Activated CD4-positive, alpha-beta T cell treated with anti-CD3 and anti-CD28 coated beads, Interleukin-2, amount 50 U/mL, for 4 hours (primary cell): ENCODE measurements at places on chromosomes 3 and 15.

DNA sequence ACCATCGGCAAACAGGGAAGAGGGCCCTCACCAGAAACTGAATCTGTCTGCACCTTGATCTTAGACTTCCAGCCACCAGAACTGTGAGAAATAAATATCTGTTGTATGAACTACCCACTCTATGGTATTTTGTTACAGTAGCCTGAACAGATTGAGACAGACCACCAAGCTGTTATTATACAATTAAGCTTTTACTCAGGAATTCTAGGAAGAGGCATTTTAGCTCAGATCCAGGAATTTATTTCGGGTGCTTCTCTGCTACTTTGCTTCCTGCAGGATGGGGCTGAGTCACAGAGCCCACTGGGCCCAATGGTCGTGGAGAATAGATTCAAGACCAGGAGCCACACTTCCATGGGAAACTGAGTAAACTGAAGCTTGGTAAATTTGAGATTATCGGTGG is 145.5 kb upstream of the PFN2 start:
- no peak for DNase-seq

DNA sequence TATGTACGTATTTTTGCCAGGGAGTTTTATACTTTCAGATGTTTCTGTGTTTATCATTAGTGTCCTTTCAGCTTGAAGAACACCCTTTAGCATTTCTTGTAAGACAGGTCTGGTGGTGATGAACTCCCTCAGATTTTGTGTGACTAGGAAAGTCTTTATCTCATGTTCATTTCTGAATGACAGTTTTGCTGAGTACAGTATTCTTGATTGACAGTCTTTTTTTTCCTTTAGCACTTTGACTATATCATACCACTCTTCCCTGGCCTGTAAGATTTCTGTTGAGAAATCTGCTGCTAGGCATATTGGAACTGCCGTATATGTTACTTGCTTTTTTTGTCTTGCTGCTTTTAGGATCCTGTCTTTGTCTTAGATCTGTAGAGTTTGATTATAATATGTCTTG is 5.8 kb downstream of the LNP1 start:
- no peak for DNase-seq

GRCh38 chr3:37986479-37987314 is 3.9 kb upstream of the VILL start:
- no peak for DNase-seq

DNA sequence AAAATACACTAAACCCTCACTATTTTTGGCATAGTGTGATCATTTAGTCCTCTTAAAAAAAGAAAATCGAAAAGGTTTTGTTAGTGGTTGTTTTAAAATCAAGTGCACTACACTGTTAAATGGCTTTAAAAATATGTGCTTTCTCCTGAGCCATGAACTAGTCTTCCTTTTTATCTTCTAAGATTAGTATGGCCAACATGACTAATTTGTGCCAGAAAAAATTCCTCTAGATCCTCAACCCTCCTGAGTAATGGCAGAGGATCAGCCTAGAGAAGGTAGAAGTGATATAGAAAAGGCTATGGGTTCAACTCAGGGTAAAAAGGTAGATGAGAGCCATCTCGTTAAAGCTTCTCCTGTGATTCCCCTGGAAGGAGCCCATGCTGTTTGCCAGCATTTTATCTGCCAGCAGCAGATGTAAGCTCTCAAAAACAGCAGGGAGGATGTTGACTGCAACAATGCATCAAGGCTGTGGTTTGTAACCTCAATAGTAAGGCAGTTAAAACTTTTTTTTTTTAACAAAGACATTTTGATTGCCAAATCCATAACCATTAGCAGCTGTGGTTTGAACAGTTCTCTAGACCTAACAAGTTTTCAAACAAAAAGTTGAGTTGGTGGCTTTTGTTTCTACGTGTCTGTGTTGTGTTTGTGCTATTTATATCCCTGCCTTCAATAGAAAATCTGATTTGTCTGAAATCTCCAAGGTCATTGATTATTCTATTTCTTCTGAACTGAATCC is 30.2 kb upstream of the ZNF609 start:
- peak; percentile 6 for DNase-seq

DNA sequence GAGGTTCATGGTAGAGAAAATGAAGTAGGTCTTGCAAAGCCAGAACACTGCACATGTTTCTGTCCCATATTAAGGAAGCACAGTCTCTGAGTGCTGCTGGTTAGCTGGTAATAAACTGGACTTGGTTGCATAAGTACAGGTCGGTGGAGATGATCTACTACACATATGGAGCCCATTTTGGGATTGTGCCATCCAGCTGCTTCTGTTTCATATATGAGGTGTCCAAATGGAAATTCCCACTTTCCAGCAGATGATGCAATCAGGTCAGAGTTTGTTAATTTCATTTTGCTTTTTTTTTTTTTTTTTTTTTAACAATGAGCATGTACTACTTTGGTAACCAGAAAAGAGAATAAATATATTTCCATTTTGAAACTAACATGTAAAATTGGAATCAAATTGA is 122.6 kb downstream of the SATB1 start:
- DNase-seq = no peak

DNA sequence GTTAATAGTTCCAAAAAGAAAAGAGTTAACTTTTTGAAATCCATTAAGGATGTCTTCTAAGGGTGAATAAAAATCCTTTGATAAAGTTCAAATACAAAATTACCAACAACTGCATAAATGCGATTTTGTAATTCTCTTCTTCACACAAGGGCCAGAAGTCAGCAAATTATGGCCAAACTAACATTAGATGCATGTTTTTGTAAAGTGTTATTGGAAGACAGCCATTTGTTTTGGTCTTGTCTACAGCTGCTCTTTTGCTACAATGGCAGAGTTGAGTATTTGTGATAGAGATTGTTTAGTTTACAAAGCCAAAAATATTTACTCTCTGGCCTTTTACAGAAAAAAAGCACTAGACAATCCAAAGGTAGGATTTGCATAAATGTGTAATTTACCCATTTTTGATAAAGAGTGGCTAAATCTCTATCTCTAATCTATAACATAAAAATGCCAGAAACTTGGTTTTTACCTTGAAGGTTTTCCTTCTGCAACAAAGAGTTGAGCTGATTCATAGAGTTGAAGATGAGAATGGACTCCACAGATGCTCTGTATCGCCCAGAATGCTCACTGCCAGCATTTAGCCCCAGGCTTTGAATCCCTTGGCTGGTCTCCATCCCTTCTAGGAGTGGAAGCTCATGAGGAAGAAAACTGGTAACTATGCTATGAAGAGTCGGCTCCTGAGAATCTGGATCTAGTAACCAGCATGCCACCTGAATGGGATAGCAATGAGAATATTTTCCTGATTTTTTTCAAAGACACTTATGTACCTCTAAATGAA is 64.5 kb downstream of the POLQ start:
- DNase-seq = no peak

GRCh38 chr15:83844742-83845141 is 190.8 kb downstream of the ADAMTSL3 start:
- DNase-seq = no peak

DNA sequence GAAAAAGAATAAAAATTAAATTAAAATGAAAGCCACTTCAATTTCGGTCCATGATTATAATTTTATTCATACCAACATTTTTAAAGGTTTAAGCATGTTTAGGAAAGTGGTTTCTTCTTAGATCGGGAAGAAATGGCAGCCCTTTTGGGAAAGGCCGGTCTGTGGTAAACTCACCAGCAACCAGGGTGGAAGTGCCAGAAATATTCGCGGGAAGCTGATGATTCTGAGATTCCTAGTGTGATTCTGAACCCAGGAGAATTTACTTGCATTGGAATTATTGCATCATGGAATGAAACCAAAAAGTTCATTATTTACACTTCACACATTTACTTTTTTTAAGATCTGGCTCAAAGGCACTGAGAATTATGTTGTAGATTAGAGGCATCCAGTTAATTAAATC is 97.2 kb upstream of the CCNL1 start:
- DNase-seq = no peak

- no peak for DNase-seq
Observed at GRCh38 chr3:88433568-88433967, 283.8 kb downstream of the C3orf38 start.

- DNase-seq = peak; percentile 56
Observed at GRCh38 chr15:78035321-78035751, 42.2 kb downstream of the TBC1D2B start.

DNA sequence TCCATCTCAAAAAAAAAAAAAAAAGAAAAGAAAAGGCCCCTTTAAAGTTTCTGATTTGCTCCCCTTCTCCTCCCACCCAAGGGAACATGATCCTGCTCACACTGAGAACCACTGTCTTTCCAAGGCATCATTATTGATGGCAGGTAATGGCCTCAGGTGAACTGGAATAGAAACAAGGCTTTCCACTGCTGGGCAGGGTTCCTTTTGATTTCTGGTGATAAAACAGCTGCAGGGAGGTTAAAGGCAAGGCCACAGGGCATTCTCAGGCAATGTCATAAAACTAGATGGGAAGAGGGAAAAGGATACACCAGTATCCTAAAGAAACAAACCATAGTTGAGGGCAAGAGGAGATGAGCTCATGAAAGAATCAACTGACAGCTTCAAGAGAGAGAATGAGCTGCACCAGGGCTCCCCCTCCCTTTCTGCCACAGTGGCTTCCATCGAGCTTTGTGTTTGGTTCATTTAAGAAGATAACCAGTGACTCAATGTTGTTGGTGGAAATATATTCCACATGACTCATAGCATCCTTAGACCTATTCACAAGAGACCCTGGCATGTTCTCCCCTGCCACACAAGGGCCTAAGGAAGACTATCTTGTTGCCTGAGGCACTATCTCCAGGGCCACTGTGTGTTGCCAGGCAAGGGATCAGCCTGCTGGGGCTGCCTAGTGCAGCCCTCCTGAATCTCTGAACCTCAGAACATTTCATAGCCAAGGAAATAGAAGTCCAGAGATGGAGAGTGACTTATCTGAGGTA is 86.4 kb downstream of the WDR76 start:
- no peak for DNase-seq

DNA sequence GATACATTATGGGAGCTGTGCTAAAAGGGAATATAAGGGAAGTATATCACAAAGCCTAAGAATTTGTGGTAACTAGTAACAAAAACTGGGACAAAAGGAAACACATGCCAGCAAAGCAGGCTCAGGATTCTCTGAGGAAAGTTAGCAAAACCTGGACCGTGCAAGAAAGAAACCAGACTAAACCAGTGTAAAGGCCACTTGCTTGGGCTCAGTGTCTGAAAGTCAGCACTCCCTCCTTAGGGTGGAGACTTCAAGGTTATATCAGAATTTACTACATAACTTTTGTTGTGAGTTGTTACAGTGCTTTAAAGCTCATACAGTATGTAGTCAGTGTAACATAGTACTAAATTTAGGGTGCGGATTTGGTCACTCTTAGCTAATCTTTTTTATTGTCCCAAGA is 269.9 kb upstream of the GADL1 start:
- DNase-seq = no peak

DNA sequence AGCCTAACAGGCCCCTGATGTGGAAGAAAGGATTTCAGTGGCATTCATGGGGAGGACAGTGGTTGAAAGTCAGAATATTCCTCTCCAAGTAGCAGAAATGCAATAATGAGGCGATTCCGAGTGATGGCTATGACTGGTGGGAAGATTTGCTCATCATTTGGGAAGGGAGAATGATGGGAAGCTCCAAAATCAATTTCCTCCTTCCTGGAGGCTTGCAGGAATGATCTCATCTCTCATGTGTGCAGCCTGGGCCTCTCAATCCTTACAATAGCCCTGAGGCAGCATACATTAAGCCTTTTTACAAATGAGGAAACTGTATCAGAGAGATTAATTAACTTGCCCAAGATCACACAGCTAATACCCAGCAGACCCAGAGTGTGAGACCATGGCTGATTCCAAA is 58.7 kb downstream of the BOC start:
- DNase-seq = no peak

- no peak for DNase-seq
Observed at GRCh38 chr15:30929982-30930381, 26.3 kb downstream of the FAN1 start.

DNA sequence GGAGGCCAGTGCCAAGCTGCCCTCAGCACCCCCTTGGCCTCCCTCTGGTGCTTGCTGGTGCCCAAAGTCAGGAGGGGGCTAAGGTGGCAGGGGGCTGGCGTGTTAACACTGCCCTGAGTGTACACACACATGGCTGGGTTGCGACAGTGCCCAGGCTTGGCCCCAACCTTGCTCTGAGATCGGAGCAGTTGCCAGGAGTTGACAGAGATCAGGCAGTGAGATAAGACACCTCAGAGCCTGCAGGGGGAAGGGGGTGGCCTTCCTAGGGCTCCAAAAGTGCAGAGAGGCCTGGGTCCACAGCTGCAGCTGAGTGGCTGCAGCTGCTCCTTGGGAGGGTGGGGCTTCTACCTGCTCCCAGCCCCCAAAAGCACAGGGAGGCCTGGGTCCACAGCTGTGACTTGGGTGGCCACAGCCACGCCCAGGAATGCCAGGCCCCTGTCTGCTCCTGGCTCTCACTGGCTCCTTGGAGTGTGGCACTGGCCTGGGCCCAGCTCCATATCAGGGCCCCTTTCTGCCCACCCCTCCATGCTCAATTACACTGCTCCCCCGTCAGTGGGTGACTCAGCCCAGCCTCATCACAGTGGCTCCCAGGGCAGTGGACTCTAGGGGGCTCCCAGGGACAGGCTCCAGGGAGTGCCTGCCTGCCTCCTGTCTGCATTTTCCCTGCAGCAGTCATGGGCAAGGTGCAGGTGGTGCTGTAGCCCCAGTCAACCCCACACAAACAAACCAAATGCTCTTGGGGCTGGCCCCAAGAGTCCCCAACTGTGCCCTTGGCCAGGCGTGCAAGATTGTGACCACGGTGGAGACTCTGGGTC is 56.4 kb upstream of the C15orf39 start:
- no peak for DNase-seq

- no peak for DNase-seq
Observed at GRCh38 chr3:29854821-29855220, 574.0 kb downstream of the RBMS3 start.

GRCh38 chr3:177777699-177778098 is 580.4 kb upstream of the TBL1XR1 start:
- peak; percentile 28 for DNase-seq

DNA sequence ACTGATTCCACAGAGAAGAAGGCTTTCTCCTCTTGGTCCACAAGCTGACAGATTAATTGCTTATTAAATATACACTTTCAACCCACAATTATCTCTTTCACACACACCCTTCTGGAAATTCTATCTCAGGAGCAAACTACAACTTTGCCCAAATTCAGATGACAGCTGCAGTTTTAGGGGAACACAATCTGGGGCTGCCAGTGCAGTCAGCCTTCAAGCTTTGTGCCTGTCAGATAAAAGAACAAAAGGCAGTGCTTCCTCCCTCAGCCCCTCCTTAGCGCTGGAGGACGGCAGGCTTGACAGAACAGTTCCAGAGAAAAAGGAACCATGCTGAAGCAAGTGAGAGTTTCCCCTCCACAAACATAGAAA is 99.6 kb downstream of the TMCC1 start:
- no peak for DNase-seq

DNA sequence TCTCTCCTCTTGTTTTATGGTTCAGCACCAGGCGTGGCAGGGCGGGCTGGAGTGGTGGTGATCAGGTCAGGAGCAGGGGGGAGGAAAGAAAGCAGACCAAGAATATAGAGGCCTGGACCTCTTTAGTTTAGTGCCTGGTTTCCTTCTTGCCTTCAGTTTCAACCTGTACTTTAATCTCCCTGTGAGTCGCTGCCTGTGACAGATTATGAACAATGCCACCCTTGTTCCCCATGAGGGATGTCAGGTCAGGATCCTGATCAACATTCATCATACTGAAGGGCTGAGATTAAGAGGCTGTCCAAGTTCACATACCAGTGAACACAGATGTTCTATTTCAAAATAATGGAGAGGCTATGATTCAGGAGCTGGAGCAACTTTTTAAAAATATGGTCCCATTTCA is 11.4 kb downstream of the ENTPD3 start:
- DNase-seq = no peak

GRCh38 chr15:79314811-79315210 is 3.9 kb downstream of the TMED3 start:
- no peak for DNase-seq
